ENCODE measurements at places on chromosomes 2 and 18.

DNA sequence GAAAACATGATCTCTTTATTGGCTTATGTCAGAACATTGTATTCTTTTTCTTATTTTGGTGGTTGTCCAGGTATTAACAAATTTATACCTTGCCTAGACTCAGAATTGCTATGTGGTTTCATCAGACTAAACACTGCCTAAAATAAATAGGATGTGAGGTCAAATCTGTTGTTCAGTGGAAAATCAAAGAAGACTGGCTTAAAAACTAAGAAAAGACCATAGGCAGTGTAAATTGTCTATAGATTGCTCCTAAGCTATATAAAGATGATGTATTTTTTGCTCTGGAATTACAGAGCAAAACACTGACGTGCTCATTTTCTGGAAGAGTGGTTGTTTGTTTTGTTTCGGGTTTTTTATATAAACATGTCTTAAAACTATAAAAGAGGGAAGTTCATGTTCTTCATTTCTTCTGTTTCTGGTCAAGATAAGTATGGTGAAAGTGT lies 266.0 kb downstream of the ALPK2 start:
- DNase-seq, result no peak

DNA sequence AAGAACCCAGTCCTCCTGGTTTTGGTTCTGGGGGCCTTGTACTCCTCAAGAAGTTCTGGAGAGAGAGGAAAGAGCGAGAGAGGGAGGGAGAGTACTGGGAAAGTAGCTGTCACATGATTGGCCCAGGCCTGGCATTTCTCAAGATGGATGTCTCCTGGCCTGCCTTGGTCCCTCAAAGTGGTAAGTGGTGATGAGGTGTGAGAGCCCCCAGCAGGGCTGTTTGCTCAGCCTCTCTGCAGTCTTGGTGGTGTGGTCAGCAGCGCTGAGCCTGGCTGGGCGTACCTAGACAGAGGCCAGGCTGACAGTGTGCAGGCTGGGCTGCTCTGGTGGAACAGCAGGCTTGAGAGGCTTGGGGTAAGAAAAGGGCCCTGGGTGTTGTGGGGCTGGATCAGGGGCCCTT lies 2.5 kb downstream of the SPEG start:
- DNase-seq, result no peak

- no peak for DNase-seq
These were observed 2.5 kb downstream of the ELOA2 start for GRCh38 chr18:47032945-47033344.

DNA sequence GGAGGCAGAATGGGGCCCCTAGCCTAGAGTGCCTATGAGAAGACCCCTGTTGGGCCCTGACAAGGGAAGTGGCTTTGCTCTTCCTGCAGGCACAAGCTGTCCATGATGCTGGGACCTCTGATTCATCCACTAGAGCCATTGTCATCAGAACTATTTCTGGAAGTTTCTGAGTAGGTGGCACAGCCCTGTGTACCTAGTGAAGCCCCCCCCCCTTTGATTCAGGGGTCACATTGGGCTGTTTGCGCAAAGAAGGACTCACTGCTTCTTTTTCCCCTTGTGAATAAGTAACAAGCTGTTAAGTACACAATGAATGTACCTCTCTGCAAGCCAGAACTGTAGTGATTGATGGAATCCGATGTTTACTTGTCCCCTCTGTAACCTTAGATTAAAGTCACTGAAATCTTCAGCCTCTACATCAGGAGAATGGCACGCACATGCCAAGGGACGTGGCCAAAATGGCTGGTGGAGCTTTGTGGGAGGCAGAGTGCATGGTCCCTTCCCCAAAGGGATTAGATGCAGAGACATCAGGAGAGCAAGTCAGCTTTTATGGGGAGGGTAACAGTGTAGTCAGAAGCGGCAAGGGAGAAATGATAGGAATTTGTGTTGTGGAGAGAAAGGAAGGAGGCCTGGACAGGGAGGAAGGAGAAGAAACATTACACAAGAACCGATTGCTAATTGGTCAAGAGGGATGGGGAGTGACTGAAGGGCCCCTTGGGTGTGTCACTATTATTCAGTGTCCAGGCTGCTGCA lies 267.6 kb upstream of the RAB12 start:
- no peak for DNase-seq

- peak; percentile 67 for DNase-seq
These were observed 173.1 kb upstream of the STON1 start for GRCh38 chr2:48356701-48357325.

GRCh38 chr2:16067444-16067843 lies 127.1 kb downstream of the MYCN start:
- DNase-seq, result no peak

GRCh38 chr2:54578648-54579045 lies 122.5 kb downstream of the SPTBN1 start:
- DNase-seq, result no peak

GRCh38 chr2:55428258-55428657 lies 8.6 kb upstream of the CCDC88A start:
- DNase-seq, result no peak

GRCh38 chr2:22579341-22579740 lies 805.6 kb upstream of the KLHL29 start:
- DNase-seq, result no peak

DNA sequence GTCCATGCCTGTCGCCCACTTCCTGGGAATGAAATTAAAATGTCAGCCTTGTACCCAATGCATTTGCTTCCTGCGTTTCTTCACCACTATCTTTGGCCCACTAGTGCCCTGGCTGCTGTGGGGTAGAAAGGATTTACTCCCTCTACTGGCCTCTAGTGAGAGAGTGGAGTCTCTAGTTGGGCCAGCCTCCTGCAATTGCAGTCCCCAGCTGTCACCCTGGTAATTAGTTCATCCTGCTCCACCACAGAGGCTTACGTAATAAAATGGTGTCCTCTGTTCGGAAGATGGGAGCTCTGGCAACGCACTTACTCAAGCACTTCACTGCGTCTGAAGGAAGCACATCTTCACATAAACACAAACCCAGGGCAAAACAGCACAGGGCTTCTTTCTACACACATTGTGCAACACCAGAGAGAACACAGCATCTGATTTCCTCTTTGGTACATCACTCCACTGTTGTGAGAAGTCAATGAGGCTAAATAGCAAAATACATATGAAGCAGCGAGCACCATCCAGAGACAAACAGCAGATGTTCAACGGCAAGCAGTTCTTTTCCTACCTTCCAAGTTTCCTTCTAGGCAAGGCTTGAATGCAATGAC lies 274.6 kb downstream of the LRATD1 start:
- DNase-seq, result no peak

DNA sequence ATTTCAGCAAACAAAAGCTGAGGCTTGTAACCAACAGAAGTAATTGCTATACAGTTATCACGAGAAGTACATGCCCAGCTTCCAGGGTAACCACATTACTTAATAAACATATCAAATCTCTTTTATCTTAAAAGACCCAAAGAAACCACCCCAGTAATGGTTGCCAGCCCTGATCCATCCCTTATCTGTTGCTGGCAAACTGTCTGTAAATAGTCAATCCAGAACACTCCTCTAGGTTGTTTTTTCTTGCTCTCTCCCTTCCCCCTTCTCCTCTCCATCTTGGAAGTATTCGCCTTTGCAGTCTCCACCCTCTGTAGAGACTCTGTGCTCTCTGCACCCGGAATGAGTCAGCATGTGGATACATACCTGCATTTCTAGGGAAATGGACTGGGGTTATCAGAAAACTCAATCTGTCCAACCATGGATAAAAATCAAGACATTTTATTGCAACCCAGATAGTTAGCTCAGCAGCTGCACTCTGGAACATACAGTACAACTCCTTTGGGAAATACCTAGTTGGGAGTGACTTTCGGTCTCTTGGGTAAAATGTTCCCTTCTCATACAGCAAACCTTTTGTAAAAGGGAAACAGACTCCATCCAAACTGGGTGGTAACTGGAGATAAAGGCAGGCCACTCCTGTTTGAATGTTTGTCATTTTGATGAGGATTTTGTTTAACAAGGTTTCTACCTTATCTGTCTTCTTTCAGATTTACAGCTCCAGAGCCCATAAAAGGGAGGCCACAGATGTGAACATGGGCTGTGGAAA lies 123.5 kb upstream of the FOSL2 start:
- no peak for DNase-seq

GRCh38 chr2:241282555-241282954 lies 32.9 kb downstream of the HDLBP start:
- no peak for DNase-seq

- no peak for DNase-seq
These were observed 70.2 kb downstream of the LBH start for GRCh38 chr2:30301551-30301950.

DNA sequence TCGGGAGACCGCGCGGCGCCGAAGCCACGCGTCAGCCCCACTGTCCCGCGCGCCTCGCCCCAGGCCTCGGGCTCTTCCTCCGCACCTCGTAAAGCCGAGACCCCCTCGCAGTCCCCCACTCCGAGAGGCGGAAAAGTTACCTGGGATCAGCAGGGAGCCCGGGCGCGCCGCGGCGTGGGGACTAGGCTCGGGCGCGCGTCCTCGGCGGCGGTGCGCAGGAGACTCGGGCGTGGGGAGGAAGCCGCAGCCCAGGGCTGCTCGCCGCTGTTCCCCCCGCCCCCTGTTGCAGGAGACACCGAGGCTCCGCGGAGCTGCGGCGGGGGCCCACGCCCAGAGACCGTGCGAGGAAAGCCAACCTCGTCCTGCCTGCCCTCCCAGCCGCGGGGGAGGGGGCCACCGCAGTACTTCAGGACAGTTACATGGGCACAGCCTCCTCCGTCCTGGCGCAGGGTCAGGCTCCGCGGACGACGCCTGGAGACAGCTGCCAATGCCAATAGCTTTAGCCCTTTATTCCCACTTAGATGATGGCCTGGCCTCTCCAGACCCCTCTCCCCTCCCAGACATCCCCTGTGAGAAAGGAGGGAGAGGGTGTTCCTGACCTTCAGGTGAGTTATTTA lies at the start of gene EPB41L3:
Gene EPB41L3, minus strand, starts transcription at position 225 of the 617 bp plus-strand sequence. CDS start 54,814 bp downstream, outside the sequence.
- no peak for DNase-seq

DNA sequence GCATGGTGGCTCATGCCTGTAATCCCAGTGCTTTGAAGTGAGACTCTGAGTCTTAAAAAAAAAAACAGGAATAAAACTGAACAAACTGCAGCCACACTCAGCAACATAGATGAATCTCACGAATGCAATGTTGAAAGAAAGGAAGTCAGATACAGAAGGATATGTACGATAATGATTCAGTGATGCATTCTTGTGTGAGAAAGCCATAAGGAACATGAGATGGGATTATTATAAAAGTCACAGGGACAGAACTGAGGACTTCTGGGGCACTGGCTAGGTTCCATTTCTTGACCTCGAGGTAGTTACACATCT lies 56.9 kb upstream of the SMAD2 start:
- DNase-seq, result no peak

DNA sequence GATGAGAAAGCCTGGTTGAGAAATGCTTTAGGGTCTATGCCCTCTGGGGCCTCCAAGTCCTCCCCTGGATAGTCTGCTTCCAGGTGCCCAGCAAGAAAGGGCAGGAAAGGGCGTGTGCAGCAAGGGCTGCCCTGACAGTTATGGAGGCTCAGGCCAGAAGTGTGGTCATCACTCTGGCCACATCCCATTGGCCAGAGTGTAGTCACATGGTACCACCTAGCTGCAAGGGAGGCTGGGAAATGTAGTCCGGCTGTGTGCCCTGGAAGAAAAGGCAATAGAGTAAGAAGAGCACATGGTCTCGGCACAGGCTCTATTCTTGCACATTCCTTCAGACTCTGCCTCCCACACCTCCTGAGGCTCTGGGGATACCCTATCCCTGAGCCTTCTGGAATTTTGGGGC lies 35.7 kb downstream of the ODC1 start:
- DNase-seq, result no peak

- DNase-seq, result no peak
These were observed 4.8 kb downstream of the GDF7 start for GRCh38 chr2:20671736-20672080.

- DNase-seq, result no peak
These were observed 38.6 kb downstream of the ALPK2 start for GRCh38 chr18:58590254-58590653.

GRCh38 chr2:58427572-58428095 lies 186.5 kb upstream of the FANCL start:
- peak; percentile 38 for DNase-seq

- DNase-seq, result no peak
These were observed 597.5 kb upstream of the NRXN1 start for GRCh38 chr2:51629406-51629805.

DNA sequence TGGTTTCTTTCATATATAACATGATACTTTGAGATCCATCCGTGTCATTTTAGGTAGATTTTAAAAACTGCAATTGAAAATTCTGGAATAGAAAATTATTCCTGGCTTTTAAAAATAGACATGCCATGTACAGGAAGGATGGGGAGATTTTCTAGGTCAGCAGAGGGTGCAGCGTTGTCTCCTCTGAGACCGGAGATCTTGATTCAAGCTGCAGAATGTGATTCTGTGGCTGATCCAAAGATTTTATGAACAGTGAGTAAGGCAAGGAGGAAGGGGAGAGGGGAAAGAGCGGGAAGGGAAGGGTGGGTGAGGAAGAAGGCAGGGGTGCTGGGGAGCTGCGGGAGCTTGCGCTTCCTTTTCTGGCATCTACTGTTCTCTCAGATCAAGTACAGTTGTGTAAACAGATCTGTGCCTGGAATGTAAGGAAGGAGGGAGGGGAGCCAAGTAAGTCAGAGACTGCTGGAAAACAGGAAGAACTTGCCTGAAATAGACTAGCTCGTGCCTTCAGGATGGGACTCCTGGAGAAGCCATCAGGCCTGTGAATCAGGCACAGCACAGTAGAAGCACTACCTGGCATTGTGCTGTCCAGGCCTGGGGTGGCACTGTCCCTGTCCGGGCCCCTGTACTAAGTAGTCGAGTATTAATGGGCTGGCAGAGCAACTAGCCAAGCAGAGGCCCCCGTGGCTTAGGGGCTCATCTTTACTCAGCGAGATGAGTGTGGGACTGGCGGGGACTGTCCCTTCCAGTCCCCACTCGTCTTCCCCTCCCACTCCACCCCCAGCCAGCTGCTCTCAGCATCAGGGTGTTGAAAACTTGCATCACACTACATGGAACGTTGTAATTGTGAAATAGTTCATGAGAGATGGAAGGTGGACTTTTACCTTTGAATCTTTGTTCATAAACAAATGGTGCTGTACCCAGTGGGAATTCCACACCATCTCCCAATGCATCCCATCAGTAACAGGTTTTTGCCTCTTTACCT lies 163.5 kb downstream of the UXS1 start:
- DNase-seq, result no peak

- DNase-seq, result no peak
These were observed 62.9 kb downstream of the MTHFD2 start for GRCh38 chr2:74261204-74261864.

GRCh38 chr2:198905881-198906612 lies 551.7 kb downstream of the SATB2 start:
- DNase-seq, result no peak

- no peak for DNase-seq
These were observed 4.8 kb downstream of the PJVK start for GRCh38 chr2:178455947-178456346.

DNA sequence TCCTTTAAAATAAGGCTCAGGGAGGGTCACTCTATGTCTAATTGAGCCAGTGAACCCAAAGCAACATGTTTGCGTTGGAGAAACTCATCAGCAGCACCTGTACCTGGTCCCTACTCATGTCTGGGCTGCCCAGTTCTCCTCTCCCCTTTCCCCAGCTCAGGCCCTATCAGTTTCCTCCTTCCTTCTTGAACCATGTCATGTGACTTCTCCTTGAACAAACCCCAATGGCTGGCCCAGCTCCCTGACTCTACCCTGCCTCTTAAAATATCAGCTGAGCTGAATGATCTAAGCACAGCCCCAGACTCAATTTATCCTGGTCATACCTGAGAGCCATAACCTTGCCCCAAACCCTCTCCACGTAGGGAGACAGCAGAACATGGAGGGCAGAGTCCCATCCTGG lies 290.9 kb downstream of the LPIN1 start:
- no peak for DNase-seq

- DNase-seq, result no peak
These were observed 52.1 kb downstream of the CYRIA start for GRCh38 chr2:16613539-16614011.

- DNase-seq, result no peak
These were observed 7.7 kb upstream of the KCNE4 start for GRCh38 chr2:223044092-223044836.

Measured in NCI-H2029 (cell line).